Type B pancreatic cell (in vitro differentiated cells): ENCODE measurements at places on chromosomes 1 and 21.

DNA sequence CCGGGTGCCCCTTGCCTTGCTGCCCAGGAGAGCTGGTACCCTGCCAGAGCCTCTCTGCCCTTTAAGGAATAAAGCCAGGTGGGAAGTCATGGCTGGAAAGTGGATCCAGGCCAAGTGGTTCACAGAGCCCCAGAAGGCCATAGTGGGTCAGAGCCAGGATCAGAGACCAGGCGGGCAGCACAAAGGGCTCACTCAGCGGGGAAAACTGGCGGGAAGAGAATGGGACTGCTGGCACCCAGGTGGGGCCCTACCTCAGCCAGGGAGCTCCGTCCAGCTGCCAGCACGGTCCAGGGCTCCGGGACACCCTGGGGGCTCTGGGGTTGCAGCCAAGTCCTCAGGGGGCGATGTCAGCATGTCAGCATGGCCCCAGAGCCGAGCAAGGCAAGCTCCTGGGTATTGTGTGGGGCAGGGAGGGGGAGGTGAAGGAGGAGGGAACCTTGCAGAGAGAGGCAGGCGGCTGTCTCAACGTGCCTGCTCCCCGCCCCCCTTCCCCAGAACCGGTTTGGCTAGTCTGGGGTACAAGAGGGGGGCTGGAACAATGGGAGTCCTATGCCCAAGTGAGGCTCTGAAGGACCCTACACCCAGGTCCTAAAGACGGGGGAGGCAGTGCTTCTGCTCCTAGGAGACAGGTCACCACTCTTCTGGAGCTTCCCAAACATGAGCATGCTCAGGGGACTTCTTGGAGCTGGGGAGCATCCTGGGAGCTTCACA, at the start of gene ARHGEF19:
Gene ARHGEF19 (minus strand): TSS at position 402 of the 711 bp plus-strand sequence. CDS start 3,598 bp downstream, outside the sequence.
- DNase-seq, result no peak

DNA sequence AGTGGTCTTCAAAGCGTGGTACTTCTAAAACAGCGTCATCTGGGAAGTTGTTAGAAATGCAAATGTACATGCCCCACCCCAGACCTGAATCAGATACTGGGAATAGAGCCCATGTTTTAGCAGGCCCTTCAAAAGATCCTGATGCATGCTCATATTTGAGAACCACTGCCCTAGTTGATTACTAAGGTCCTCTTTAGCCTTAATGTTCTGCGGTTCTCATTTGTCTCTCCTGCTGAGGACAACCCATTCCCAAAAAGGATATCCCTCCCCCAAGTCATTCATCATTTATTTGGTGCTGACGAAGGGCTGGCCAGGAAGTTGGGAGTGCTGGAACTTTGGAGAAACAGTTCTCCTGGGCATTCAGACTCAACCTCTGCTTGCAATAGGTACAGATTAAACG, 92.4 kb upstream of the RALGPS2 start:
- DNase-seq, result no peak

- DNase-seq, result no peak
These were observed 11.4 kb downstream of the EDEM3 start for GRCh38 chr1:184743062-184743756.

GRCh38 chr1:222927031-222927430, 112.2 kb downstream of the DISP1 start:
- DNase-seq, result no peak

DNA sequence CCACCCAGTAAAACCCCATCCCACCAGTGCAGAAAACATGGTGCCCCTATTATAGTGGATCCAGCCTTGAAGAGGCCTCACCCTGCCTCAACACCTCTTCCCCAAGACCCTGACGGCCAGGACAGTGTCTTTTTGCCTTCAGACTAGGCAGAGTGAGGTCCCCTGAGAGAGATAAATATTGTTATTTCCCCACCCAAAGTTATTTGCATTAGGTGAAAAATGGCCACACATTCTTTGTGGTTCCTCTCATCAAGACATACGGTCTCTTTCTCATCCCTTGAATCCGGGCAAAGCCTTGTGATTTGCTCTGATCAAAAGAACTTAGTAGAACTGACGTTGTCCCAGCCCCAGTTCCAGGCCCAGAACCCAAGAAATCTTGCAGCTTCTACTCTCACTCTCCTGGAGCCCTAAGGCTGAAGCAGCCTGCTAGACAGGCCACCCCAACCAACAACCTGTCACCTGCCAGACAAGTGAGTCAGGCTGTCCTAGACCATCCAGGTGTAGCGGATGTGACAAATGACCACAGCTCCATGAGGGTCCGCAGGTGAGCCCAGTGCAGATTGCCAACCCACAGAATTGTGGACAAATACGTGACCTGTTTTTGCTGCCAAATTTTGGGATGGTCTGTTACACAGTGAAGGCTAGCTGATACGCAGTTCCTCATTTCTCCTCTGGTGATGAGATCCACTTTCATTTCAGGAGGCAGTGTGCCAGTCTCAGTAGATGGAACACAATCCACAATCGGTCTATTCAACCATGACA, 8.1 kb upstream of the SSU72 start:
- no peak for DNase-seq

DNA sequence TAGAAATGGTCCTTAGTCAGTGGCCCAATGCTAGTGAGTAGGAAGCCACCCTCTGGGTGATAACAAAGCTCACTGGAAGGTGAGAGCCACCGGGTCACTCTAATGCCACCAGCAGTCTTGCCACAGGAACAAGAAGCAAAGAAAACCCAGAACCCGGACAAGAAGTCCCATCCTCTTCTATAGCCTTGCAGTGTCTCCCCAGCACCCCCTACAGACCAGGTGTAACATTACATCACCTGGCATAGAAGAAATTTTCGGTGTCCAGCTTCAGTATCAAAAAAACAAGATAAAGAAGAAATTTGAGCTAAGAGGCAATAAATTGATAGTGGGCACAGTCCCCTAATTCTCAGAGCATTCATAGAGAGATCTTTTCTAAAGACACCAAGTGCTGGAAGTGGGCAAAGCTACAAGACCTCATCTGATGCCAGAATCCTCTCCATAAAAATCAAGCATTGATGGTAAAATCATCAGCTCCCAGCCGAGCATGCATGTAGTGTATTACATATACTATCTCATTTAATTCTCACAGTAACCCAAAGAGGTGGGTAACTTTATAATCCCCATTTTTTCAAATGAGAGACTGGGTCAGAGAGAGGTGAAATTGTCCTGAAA, 491.0 kb downstream of the MATN1 start:
- no peak for DNase-seq

DNA sequence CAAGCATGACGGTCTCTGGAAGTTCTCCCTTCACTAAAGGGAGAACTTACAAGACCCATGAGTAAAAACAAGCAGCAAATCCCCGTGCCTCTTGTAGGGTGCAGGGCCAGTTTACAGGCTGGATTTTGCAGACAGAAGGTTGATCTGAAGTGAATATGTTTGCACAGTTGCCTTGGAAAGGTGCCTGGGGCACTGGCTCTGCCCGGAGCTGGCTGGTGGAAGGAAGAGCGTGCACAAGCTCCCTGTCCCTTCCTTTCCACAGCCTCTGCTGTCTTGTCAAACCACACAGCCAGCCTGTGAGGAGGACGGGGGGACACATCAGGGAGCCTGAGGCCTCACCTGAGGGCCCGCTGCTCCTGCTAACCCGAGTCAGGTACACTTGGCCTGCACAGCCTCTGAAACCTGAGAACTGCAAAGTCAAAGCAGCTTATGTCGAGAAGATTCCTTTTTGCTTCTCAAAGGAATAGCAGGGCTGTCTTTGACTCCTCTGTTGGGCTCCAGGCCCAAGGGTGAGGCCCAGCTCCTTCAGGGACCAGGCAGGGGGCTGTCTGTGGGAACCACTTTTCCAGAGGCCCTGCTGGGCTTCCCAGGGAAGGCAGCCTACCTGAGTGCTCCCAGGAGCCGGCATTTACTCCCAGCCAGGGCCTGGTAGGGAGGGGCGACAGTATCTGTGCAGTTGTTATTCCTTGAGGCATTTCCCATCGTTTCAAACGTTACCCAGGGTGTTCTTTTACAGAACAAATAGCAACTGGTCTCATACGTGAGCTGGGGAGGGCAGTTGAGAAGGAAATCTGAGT, 251.5 kb downstream of the SIPA1L2 start:
- DNase-seq, result no peak

GRCh38 chr1:165351863-165352441, 4.6 kb downstream of the LMX1A start:
- DNase-seq, result no peak

GRCh38 chr1:115332813-115333608, 5.0 kb downstream of the NGF start:
- no peak for DNase-seq

- no peak for DNase-seq
These were observed 18.8 kb upstream of the GUCA2A start for GRCh38 chr1:42183210-42183956.

- DNase-seq, result no peak
These were observed 80.6 kb downstream of the TBX19 start for GRCh38 chr1:168361252-168361651.

DNA sequence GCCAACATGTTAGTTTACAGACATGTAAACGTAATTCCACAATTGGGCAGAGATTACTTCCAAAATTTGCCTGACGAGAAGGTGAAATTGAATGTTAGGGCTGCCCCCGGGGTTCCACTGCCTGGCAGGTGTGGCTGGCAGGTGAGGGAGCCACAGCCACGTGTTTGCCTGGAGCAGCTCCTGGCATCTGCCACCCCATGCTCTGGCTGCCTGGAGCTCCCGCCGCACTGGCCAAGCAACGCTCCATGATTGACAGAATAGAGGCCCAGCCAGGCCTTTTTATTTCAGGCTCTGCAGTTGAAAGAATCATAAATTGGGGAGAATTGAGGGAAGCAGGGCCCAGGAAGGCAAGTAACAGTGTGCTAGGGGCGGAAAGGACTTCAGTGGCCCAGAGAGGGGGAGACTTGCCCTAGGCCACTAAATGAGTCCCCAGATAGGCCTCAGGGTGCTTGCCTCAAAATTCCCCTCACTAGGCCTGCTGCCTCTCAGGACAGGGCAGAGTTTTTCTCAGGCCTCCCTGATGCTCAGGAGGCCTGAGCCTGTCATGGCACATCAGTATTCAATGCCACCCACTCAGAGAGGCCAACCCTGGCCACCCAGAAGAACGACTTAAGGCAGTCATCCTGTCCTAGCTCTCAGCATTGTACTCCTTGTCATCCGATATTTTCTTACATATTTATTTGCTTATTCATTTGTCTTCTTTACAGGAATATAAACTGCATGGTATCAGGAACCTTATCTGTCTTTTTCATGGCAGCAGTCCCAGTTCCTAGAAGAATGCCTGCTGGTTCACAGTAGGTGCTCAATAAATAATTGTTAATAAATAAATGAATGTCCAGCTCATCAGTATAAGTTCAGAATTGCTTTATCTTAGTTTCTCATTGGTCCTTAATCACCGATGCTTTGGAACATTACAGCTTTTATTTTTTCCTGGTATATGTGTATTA, 16.6 kb upstream of the S1PR1 start:
- DNase-seq, result no peak

- DNase-seq, result no peak
These were observed 59.5 kb downstream of the DENND1B start for GRCh38 chr1:197715806-197716205.

GRCh38 chr1:61053226-61053711, 29.1 kb upstream of the NFIA start:
- DNase-seq, result no peak

DNA sequence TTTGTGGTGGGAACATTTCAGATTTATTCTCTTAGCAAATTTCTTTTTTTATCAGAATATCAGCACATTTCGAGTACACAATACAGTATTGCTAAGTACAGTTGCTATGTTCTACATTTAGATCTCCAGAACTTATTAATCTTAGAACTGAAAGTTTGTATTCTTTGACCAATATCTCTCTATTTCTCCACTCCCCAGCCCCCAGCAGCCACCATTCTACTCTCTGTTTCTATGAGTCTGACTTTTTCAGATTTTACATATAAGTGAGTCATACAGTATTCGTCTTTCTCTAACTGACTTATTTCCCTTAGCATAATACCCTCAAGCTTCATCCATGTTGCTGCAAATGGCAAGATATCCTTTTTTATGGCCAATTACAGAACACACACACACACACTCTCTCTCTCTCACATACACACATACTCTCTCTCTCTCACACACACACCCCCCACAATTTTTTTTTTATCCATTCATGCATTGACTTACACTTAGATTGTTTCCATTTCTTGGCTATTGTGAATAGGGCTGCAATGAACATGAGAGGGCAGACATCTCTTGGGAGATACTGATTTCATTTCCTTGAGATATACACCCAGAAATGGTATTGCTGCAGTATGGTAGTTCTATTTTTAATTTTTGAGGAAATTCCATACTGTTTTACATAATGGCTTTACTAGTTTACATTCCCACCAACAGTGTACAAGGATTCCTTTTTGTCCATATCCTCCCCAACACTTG, 15.7 kb downstream of the RPTN start:
- DNase-seq, result no peak

DNA sequence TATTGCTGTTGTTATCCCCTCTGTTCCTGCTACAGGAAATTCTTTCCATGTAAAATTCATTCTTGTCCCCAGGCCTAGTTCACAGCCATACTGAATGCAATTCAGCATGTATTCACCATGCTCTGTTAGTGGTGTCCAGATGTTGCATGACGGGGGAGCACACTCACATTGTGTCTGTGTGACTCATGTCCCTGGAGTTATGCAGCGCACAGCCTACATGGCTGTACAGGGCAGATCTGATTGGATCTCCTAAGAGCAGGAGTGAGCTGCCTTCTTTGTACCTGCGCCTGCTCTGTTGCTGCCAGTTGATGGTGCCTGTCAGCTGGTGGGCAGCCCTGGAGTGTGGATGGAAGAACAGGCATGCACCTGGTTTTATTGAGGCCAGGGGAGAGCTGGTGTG, 17.6 kb downstream of the HTR6 start:
- DNase-seq, result no peak

- no peak for DNase-seq
These were observed 302.7 kb upstream of the SGIP1 start for GRCh38 chr1:66231217-66231616.

DNA sequence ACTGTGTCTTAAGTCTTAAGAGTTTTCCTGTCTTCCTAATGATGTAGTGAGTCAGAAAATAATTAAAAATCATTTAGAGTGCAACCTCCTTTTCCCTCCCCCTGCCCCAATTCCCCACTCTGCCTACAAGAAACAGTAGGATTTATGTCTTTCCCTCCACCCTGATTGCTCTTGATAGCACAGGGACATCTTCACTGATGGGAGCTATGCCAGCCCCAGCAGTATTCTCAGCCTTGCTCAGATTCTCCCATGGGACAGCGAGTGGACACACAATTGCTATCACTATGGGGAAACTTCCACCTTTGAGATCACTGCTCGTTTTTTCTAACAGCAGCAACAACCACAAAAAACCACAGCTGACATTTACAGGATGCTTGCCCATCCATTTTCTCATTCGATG, 216.6 kb upstream of the PLXNA2 start:
- DNase-seq, result no peak
